ENCODE measurements at places on chromosomes 2 and 18.

DNA sequence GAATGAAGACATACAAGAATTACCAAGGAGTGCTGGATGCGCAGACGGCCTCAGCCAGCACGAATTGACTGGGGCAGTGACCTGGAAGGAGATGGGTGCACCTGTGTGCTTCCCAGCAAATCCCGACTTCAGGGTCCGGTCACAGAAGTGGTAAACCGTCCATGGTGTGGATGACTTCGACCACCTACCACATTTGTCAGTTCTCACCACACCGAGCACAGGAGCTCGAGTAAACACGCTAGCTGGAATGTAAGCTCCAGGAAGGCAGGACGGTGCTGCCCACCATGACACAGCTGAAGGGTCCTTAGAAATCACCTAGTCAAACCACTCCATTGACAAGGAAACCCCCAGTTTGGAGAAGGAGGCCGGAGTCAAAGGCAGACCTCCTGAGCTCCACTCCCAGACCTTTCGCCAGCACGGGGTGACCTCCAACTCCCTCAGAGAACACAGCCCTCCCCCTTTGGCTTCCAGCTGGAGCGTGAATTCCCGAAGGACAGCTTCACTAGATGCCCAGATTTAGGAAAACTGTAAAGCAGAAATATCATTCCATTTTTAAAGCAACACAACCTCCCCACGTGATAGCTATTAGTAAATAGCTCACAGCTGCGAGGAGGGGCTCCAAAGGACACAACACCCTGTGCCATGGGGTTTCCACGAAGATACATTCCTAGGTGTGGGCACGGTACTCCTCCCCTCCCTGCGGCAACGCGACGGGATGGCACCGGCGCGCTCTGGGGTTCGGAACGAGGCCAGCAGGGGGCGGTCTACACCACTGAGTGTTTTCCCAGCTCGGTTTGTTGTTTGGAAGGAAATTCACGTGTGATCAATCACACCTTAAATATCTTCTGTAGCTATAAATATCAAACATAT lies 34.1 kb upstream of the GNAL start:
- DNase-seq, result no peak

DNA sequence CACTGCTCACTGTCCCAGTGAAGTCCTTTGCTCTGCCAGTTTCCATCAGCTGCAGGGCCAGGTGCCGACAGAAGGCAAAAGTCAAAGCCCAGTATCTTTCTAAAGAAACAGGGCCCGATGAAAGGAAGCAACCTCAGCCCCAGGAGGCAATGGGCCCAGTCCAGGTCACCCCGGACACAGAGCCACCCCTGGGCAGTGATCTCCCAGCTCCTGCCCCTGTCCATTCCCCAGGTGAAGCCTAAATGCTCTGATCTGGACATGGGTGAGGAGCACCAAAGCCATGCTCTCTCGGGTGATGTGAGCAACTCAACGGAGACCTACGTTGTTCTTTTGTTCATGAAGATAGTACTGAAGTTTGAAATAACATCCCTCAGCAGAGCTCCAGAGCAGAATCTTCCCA lies 61.6 kb downstream of the HDAC4 start:
- no peak for DNase-seq

DNA sequence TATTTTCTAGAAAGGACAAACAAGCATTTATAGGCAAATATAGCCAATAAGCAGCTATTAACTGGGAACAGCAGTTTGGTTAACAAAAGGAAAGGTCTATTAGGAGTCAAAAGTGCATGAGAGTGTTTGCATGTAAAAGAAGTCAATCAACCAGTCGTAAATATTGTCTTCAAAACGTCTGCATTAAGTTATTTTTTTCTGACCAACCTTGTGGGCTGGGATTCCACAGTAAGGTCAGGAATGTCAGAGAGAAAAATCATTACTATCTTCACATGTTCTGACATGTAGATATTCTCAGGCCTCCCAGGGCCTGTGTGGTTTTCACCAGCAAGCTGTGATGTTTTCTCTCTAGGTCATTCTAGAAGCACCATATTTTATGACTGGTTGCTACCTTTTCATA lies 922.5 kb downstream of the SUCLG1 start:
- no peak for DNase-seq

GRCh38 chr2:12877761-12878160 lies 161.0 kb downstream of the TRIB2 start:
- DNase-seq, result no peak

GRCh38 chr2:37784071-37784758 lies 112.8 kb upstream of the CDC42EP3 start:
- no peak for DNase-seq

DNA sequence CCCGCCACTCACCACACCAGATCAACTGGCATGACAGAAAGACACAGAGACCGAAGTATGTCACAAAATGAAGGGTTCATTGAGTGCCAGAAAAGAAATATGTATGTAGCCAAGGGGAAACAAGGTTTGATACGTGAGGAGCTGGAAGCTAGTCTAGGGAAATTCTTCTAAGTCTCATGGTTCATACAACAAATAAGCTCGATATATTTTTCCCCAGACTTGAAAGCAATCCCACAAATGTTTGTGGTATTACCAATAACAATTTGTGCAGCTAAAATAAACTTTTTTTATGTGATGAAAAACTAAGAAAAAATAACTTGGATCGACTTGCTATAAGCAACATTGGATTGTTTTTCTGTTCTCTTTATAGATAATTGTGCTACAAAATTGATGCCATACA lies 777.0 kb downstream of the TSN start:
- no peak for DNase-seq

DNA sequence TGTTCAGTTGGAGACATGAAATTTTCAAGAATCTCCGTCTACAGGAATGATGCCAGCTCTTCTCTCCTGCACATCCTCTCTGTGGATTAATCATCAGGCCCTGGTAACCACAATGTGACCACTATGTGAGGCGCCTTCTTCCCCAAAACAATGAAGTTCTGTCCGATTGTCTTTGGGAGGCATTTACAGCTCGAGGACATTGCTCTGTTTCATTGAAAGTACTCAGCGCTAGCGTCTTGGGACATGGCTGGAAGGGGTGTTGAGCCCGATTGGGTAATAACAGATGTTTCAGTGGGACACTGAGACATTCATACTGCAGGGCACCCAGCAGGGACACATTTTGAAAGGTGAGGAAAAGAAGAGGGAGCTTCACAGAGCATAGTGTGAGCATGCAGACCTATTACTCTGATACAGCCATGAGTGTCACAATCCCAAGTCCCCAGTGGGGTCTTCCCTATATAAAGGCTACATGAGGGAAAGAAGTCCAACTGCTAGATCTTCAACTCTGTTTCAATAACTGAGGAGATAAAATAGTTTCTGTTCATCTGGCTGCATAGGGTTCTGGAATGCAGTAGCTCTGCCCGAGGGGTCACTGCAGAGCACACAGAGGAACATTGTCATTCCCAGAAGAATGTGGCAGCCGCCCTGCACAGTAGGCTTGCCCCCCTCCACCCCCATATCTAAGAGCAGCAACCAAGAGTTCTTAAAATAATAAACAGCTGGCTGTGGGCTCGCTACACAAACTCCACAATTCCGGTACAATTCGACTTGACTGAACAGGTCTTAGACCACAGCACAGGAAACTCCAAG lies 237.3 kb downstream of the OSR1 start:
- DNase-seq, result no peak

- no peak for DNase-seq
These were observed 49.5 kb upstream of the LYPD1 start for GRCh38 chr2:132719480-132719879.

- DNase-seq, result no peak
These were observed 65.2 kb upstream of the BARD1 start for GRCh38 chr2:214874694-214875093.

GRCh38 chr2:43305012-43305411 lies 78.6 kb upstream of the ZFP36L2 start:
- DNase-seq, result no peak

- no peak for DNase-seq
These were observed 49.7 kb downstream of the SH3BP4 start for GRCh38 chr2:235001237-235002133.

- peak; percentile 76 for DNase-seq
These were observed 137.3 kb upstream of the PID1 start for GRCh38 chr2:229408356-229408755.

- no peak for DNase-seq
These were observed 101.6 kb downstream of the INO80D start for GRCh38 chr2:205984381-205984780.

- DNase-seq, result no peak
These were observed 89.2 kb upstream of the GLS start for GRCh38 chr2:190791347-190791975.

GRCh38 chr2:10360460-10360849 lies 57.8 kb downstream of the HPCAL1 start:
- DNase-seq, result no peak

DNA sequence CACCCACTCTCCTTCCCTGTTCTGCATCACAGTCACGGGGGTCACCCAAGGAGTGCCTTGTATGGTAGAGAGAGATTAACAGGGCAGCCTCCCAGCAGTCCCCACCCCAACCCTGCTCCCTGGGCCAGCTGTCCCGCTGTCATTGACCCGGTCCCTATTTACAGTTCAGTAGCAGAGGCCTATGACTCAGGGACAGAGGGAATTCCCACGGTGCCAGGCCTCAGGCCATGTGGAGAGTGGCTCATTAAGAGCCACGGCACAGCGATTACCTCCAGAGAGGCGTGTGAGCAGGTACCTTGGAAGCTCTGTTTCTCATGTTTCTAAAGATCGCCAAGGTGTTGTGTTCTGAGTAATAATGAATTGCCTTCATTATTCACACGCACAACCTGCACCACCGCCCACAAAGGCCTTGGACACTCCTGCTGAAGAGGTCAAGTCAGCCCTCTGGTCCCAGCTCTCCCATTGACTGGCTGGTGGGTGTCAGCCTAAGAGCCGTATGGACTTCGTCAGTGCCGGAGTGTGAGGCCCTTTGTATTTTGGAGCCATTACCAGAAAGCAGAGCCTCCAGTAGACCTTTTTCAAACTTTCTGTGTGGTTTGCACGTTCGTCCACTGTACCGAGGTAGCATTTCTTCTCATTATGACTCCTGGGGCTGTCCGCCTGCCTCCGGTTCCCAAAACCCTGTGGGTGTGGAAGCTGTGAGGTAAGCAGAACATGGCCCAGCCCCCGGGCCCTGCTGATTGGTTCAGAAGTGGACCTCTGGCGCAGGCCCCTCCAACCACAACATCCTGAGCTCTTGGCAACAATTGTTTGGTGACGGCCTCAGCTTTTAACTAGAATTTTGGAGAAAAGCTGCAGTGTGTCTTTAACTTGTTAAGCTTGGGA lies 47.0 kb downstream of the SERTAD2 start:
- no peak for DNase-seq

GRCh38 chr2:19772981-19773380 lies 128.8 kb downstream of the TTC32 start:
- DNase-seq, result no peak

DNA sequence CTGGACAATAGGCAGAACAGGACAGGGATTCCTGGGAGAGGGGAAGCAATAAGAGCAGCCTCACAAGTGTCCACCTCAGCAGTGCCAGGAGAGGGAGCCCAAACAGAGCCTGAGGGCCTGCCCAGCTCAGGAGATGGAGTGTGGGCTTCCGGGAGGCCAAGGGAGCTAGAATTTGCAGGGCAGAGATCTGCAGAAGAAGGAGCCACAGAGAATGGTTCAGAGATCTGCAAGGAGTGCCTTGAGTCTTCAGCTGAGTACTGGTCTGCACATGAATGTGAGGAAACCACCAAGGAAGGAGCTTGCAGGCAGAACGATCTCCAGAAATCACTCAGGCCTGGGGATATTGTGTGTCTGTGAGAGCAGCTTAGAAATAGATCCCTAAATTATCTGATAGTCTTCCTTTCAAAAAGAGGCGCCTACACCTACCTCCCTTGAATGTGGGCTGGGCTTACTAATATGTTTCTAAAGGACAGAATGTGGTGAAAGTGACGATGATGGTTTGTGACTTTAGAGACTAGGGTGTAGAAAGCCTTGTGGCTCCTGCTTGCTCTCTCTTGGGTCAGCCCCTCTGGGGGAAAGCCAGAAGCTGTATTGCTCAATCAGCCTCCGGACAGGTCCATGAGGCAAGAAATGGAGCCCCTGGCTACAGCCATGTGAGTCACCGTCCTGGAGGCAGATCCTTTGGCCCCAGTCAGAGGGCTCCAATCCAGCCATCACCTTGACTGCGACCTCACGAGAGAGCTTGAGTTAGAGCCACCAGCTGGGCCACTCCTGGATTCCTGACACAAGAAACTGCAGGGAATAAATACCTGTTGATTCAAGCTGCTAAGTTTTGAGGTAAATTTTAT lies 7.6 kb upstream of the LPIN1 start:
- DNase-seq, result peak; percentile 53

DNA sequence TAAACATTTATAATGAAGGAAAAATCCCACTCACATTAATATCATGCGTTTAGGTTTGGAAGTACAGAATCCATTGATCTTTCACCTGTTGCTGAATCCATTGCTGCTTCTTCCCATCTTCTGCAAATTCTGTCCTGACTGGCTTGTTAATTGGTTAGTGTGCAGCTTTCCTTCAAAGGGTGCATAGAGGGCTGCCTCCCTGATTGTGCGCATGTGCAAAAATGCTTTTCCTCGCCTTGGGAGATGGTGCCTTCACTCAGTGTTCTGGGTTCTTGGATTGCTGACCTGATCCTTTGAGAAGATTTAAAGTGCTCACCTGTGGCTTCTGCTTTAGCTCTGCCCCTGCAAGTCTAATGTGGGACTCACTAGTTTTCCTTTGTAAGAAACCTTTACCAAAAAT lies 231.2 kb downstream of the SNTG2 start:
- no peak for DNase-seq

- no peak for DNase-seq
These were observed 659.3 kb downstream of the ERBB4 start for GRCh38 chr2:211879323-211879722.

GRCh38 chr2:196431076-196431475 lies 208.4 kb upstream of the CCDC150 start:
- no peak for DNase-seq

- DNase-seq, result no peak
These were observed 47.0 kb downstream of the CXCR4 start for GRCh38 chr2:136070913-136071312.

DNA sequence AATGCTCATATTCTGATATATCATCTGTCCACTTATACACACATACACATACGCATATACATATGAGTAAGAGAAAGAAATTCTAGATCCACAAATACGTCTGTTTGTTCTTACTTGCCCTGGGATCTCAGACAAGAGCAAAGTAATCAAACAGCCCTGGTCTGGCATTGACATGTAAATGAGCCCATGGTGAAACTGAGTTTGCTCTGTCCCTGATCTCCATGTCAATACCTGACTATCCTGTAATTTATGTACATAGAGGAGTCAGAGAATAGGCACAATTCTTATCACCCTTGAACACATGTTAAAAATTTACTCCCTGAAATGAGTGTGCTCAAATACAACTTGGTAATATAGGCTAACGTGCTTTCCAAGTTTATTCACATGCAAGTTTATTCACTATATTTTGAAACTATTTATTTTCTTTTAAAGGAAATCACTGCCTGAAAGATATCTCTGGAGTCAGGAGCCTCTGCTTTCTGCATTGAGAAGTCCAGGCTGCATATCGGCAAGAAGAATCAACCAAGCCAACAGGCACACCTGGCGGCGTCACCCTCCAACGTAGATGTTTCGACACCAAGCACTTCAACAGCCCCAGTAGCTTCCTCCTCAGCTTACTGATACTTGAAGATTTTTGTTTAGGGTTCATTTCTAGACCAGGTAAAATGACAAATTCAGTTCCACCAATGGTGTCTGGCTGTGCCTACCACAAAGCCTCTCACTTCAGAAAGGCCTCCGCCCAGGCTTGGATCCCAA lies 100.6 kb downstream of the CMPK2 start:
- no peak for DNase-seq

- DNase-seq, result no peak
These were observed 16.8 kb downstream of the GPD2 start for GRCh38 chr2:156452971-156453370.

- DNase-seq, result no peak
These were observed 488.0 kb upstream of the ZEB2 start for GRCh38 chr2:145007960-145008263.
